ENCODE measurements at places on chromosomes 6 and 20.

GRCh38 chr6:34196833-34197195, 39.9 kb upstream of the HMGA1 start:
- peaks cover 33% of the 10 kb centered on the region for H3K4me1 ChIP-seq
- H3K4me3 ChIP-seq: peak overlapping the region; percentile 65

DNA sequence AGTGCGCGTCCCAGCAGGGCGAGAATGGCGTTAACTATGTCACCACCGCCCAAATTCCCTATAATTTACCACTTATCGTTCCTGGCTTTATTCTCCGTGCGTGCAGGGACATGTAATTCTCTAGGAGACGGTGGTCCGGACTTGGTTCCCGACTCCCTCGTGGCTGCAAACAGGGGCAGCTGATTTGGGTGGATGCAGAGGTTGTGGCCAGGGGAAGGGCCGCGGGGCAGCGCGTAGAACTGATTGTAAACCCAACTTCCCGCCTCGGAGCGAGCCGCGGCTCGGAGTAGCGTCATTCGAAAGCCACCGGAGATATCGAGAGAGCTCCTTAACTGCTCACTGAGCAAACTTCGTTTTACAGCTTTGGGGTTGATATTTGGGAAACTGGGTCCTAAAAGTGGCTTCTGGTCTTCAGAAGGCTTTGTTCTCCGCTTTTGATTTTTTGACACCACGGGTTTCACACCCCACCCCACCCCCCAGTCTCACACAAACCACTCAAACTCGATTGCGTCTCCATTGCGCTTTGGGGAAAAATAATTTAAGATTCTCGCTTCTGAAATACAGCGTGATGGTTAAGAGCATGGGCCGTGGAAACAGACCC, 17.5 kb upstream of the ZSCAN9 start:
- no peak overlapping the region for H3K27ac ChIP-seq
- H3K4me1 ChIP-seq: peaks cover 21% of the 10 kb centered on the region
- DNase-seq: peak; percentile 64
- H3K27me3 ChIP-seq: peaks cover 97% of the 10 kb centered on the region

- H3K36me3 ChIP-seq: peaks cover 9% of the 10 kb centered on the region
- no peak overlapping the region for H3K27ac ChIP-seq
- no peaks in the 10 kb centered on the region for H3K27me3 ChIP-seq
- H3K4me1 ChIP-seq: peaks cover 20% of the 10 kb centered on the region
- H3K4me3 ChIP-seq: no peak overlapping the region
Observed at GRCh38 chr6:14974792-14975470, 270.9 kb upstream of the JARID2 start.

GRCh38 chr20:1323256-1323655, 5.7 kb downstream of the SDCBP2 start:
- H3K36me3 ChIP-seq: no peaks in the 10 kb centered on the region
- H3K4me1 ChIP-seq: peaks cover 7% of the 10 kb centered on the region
- peaks cover 15% of the 10 kb centered on the region for H3K27me3 ChIP-seq
- no peak for DNase-seq
- no peak overlapping the region for H3K27ac ChIP-seq

DNA sequence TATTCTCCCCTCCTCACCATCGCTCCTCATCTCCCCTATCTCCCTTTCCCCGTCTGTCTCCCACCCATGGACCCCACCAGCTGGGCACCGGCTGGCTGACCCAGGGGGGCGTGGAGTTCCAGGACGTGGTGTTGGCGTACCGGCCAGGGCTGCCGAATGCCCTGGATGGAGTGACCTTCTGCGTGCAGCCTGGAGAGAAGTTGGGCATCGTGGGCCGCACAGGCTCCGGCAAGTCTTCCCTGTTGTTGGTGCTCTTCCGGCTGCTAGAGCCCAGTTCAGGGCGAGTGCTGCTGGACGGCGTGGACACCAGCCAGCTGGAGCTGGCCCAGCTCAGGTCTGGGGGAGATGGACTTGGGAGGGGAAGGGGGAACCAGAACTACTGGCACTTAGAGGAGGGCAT, 7.7 kb downstream of the DLK2 start:
- H3K4me1 ChIP-seq: no peaks in the 10 kb centered on the region
- H3K4me3 ChIP-seq: no peak overlapping the region
- DNase-seq: no peak
- no peak overlapping the region for H3K27ac ChIP-seq
- peaks cover 7% of the 10 kb centered on the region for H3K36me3 ChIP-seq

GRCh38 chr20:44358776-44359175, 3.3 kb downstream of the HNF4A start:
- H3K4me3 ChIP-seq: no peak overlapping the region
- H3K27ac ChIP-seq: no peak overlapping the region
- H3K27me3 ChIP-seq: no peaks in the 10 kb centered on the region
- no peaks in the 10 kb centered on the region for H3K4me1 ChIP-seq
- no peak for DNase-seq

DNA sequence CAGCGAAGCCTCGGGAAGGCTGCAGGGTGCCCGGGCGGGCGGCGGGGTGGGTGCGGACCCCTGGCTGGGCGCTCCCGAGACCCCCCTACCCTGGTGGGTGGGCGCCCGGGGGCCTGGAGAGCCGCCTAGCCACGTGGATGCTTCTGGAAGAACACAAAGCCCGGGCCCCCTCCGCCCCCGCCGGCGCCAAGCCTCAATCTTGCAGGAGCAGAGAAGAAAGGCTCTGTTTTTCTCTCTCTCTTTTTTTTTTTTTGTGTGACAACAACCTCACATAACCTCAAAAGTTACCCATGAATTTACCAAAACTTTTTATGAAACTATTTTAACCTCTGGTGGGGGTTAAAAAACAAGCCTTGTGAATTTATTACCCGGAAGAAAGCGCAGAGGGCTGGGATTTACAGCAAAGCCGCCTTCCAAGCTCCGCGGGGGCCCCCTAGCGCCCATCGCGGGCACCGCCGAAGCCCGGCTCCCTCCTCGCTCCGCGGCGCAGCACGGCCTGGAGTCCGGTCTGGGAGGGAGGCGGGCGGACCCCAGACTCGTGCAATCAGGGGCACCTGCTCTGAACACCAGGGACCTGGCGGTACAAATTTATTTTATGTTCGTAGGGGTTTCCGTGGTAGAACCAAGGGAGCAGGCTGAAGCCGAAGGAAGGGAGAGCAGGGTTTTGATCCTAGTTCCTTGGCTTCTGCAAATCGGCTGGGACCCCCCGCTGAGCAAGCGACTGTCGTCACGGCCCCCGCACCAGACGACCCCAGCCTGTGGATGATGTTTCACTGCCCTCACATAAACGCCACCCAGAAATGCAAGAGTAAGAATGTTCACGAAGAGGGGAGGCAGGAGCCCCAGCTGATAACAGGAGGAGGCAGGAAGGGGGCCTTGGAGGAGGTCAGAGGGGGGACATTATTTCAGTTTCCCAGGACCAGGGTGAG, 58.9 kb downstream of the ZNF831 start:
- peak overlapping the region; percentile 80 for H3K4me3 ChIP-seq
- no peak overlapping the region for H3K27ac ChIP-seq
- peak; percentile 93 for DNase-seq
- H3K36me3 ChIP-seq: no peaks in the 10 kb centered on the region
- peaks cover 38% of the 10 kb centered on the region for H3K4me1 ChIP-seq

DNA sequence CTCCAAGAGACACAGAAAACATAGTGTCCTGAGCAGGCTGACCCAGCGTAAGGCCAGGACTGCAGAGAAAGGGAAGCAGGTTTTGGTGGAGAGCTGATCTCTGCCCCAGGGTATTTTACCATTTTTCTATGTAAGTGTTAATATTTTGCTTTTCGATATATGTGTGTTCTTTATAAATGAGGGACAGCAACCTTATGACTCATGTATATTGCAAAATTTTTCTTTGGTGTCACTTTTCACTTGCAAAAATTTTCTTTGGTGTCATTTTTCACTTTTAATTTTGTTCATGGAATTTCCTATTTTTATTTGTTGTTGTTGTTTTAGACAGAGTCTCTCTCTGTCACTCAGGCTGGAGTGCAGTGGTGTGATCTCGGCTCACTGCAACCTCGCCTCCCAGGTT, 34.6 kb upstream of the PXDC1 start:
- H3K27me3 ChIP-seq: no peaks in the 10 kb centered on the region
- no peak overlapping the region for H3K27ac ChIP-seq
- H3K4me3 ChIP-seq: no peak overlapping the region
- no peak for DNase-seq
- H3K36me3 ChIP-seq: no peaks in the 10 kb centered on the region

GRCh38 chr20:24381886-24382285, 87.5 kb upstream of the SYNDIG1 start:
- H3K4me3 ChIP-seq: no peak overlapping the region
- no peaks in the 10 kb centered on the region for H3K27me3 ChIP-seq

- H3K4me1 ChIP-seq: peaks cover 32% of the 10 kb centered on the region
- H3K27ac ChIP-seq: peak overlapping the region; percentile 96
- no peaks in the 10 kb centered on the region for H3K27me3 ChIP-seq
- peaks cover 12% of the 10 kb centered on the region for H3K36me3 ChIP-seq
- H3K4me3 ChIP-seq: peak overlapping the region; percentile 68
Observed at GRCh38 chr20:23358563-23358906, 3.4 kb upstream of the GZF1 start.

- DNase-seq: no peak
- peaks cover 6% of the 10 kb centered on the region for H3K36me3 ChIP-seq
- no peak overlapping the region for H3K4me3 ChIP-seq
- no peak overlapping the region for H3K27ac ChIP-seq
Observed at GRCh38 chr6:170208182-170208601, 82.7 kb downstream of the DLL1 start.

DNA sequence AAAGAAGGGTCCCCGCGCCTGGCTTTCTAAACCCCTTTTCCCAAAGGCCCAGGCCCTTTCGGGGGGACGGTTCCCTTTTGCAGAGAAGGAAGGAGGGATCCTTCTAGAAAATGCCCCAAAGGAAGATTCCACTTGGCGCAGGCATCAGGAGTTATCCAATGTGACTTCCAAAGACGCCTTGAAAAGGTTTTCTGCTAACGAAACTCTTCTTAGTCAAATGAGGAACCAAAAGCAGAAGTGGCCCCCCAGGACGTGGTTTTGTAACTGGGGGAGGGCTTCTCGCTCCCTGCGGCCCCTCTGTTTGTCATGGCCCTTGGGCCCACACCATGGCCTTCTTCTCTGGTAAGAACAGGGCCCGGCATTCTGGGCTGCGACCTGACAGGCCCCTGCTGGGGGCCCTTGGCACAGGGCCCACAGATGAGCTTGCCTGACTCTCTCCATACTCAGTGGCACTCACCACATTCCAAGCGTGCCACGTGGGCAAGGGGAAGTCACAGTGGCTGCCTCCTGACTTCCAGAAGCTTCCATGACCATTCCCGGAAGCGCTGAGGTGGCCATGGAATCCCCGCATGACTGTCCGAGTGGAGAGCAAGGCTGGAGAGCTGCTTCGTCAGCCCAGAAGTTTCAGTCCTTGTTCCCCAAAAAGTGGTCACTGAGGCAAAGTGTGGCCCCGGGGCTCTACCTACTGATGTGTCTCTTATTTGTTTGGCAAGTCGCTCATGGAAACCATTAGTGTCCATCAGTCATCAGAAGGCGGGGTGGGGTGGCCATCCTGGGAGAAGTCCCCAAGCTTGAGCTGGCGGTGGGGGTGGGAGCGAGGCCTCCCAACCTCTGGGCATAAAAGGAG, 834 bp upstream of the CTSZ start:
- peaks cover 26% of the 10 kb centered on the region for H3K4me1 ChIP-seq
- H3K27me3 ChIP-seq: peaks cover 31% of the 10 kb centered on the region
- no peaks in the 10 kb centered on the region for H3K36me3 ChIP-seq
- no peak overlapping the region for H3K27ac ChIP-seq
- peak overlapping the region; percentile 64 for H3K4me3 ChIP-seq
- no peak for DNase-seq

DNA sequence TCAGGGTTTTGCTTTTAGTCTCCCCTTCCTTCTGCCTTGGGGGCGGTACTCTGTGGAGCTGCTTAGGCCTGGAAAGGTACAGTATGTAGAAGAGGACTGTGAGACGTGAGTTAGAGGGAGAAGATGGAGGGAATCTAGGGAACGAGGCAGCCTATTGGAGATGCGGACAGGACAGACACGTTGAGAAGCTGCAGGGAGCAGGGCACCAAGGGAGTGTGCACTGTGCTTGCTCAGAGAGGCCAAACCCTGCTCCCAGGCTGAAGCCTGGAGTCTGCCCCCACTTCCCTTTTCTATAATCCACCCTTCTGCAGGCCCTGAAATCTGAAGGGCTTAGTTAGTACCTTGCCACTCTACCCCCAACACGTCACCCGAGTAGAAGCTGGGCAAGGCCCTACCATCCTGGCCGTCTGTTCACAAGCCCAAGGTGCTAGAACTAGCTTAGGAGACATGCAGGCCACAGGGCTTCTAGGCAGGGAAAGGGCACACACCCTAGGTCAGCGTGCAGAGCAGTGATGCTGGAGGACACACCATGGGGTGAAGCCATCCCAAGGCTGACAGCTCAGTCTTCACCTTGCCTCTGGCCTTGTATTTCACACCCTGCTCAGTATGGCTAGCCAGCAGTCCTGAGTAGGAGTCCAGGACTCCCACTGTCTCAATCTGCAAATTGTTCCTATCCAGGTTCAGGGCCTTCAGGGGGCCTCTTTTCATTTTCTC, 6.9 kb downstream of the TP53INP2 start:
- H3K4me3 ChIP-seq: peak overlapping the region; percentile 77
- H3K27me3 ChIP-seq: peaks cover 43% of the 10 kb centered on the region
- no peak for DNase-seq
- no peaks in the 10 kb centered on the region for H3K36me3 ChIP-seq
- no peak overlapping the region for H3K27ac ChIP-seq

DNA sequence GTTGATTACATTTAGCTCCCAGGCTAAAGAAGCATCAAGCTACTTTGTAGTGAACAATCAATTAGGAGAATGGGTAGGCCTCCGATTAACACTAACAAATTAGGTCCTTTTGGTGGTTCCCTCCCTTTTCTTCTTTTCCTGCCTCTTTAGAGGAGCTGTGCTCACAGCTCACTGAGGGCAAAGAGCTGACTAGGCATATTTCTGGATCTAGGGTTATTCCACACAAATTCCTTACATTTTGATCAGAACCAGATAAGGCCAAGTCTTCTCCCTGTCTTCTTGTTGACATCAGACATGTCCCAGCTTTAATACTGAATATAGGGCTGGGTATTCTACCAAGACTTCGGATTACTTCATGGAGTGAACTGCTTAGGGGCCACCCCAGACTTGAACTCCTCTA, 119.1 kb downstream of the PKHD1 start:
- no peak for DNase-seq
- no peaks in the 10 kb centered on the region for H3K27me3 ChIP-seq
- no peaks in the 10 kb centered on the region for H3K36me3 ChIP-seq
- H3K27ac ChIP-seq: no peak overlapping the region

GRCh38 chr6:3381233-3381921, 75.5 kb downstream of the SLC22A23 start:
- no peak overlapping the region for H3K4me3 ChIP-seq
- no peak for DNase-seq
- H3K27me3 ChIP-seq: no peaks in the 10 kb centered on the region
- H3K27ac ChIP-seq: no peak overlapping the region

GRCh38 chr6:156807028-156807427, 29.9 kb downstream of the ARID1B start:
- H3K27ac ChIP-seq: no peak overlapping the region
- no peaks in the 10 kb centered on the region for H3K27me3 ChIP-seq
- H3K4me3 ChIP-seq: no peak overlapping the region
- no peak for DNase-seq
- H3K36me3 ChIP-seq: peaks cover 9% of the 10 kb centered on the region
- peaks cover 63% of the 10 kb centered on the region for H3K4me1 ChIP-seq

GRCh38 chr6:106448000-106448426, 87.5 kb downstream of the CRYBG1 start:
- no peaks in the 10 kb centered on the region for H3K36me3 ChIP-seq
- H3K4me1 ChIP-seq: peaks cover 19% of the 10 kb centered on the region
- no peak overlapping the region for H3K4me3 ChIP-seq

- H3K36me3 ChIP-seq: no peaks in the 10 kb centered on the region
- no peak overlapping the region for H3K27ac ChIP-seq
- H3K4me3 ChIP-seq: no peak overlapping the region
- H3K27me3 ChIP-seq: peaks cover 6% of the 10 kb centered on the region
- peaks cover 9% of the 10 kb centered on the region for H3K4me1 ChIP-seq
Observed at GRCh38 chr20:47818016-47818415, 32.7 kb upstream of the SULF2 start.

Data from WTC11 (cell line).